Activated CD8-positive, alpha-beta memory T cell treated with anti-CD3 and anti-CD28 coated beads, Interleukin-2, amount 10 ng/mL, durations not matched to agents 7 days and 5 days (primary cell): ENCODE measurements at places on chromosomes 4 and X.

- DNase-seq, result no peak
Measured at GRCh38 chrX:346034-346813, 27.6 kb upstream of the GTPBP6 start.

DNA sequence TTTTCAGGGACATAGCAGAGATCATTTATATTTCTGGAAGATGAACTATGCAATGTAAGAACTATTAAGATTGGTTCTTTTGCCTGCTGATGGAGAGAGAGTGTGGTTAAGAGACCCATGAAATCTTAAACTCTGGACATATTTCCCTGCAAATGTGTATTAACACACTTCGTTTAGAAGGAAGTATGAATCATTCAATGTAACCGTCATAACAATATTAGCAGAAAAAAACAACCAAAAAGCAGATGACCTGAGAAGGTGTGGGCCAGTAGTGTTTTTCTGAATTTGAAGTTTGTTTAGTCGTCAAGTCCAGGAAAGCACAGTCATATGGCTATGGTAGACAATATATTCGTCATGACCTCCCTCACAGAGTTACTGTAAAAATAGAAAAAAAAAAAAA is 2.5 kb upstream of the TMPRSS11D start:
- DNase-seq, result no peak

- DNase-seq, result no peak
Measured at GRCh38 chr4:84325625-84326024, 173.5 kb downstream of the NKX6-1 start.

GRCh38 chr4:77745792-77746191 is 73.4 kb downstream of the CNOT6L start:
- DNase-seq, result no peak
